ENCODE measurements at places on chromosomes 2 and 18.

DNA sequence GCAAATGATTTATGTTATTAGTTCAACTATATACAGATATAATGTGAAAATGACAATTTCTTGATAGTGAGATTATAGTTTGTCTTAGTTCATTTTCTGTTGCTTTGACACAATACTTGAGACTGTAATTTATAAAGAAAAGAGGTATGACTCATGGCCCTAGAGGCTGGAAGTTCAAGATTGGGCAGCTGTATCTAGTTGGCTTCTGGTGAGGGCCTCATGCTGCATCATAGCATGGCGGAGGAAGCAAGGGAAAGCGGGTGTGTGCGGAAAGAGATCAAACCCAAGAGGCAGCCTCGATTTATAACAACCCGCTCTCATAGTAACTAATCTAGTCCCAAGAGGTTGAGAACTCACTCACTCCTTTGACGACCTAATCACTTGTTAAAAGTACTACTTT lies 11.4 kb downstream of the PLEKHA3 start:
- no peak for DNase-seq

DNA sequence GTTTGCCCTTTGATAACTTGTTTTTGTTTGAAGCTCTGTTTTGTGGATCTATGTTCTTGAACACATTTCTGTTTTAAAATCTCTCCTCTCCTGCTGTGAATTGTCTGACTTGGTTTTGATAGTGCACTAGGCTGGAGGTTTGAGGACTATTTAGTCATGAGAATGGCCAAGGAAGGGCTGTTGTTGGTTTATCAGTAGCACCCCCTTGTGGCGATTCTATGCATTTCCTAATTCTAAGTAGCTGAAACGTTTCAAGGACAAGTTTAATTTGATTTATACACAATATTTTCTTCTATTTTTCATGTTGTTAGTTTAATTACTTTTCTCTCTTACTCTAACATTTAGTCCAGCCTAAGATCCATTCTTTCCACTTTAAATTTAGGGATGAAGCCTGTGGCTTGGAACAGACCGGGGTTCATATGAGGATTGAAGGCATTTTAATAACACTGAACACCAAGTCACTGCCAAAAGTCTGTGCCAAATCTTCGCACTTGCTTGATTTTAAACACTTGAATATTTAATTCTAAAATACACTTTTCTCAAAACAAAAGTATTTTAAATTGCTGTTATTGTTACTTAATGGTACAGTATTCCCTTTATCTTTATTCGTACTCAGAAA lies 166.0 kb downstream of the SOCS6 start:
- DNase-seq, result peak; percentile 34

- DNase-seq, result no peak
Measured at GRCh38 chr2:186639939-186640338, 50.1 kb downstream of the ITGAV start.

GRCh38 chr2:28366496-28367282 lies 26.0 kb upstream of the FOSL2 start:
- DNase-seq, result peak; percentile 41

DNA sequence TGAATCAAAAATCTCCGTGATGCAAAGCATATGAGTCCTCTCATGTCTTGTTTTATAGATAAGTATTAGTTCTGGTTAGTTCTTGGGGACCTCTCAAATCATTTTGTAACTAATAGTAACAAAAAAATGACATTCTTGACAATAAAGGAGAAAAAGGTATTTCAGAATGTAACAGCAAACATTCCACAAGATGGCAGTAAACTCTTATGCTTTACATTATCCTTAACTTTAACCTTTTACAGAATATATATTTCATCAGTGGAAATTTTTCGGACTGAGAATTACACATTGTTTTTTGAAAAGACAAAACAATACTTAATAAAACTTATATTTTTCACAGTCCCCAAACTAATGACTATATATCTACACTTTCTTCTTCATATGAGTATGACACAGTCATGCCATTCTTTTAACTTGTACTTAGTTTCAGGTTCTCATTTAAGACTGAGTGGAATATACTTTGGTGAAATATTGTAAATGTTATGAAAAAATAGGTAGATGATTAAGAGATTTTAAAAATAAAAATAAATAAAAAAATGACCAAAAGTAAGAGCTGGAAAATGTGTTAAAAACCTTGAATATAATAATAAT lies 142.9 kb upstream of the NXPH2 start:
- no peak for DNase-seq

- DNase-seq, result no peak
Measured at GRCh38 chr2:60371681-60372080, 181.8 kb downstream of the BCL11A start.

GRCh38 chr18:22194151-22194598 lies 24.8 kb downstream of the GATA6 start:
- DNase-seq, result peak; percentile 18

GRCh38 chr2:222057347-222058073 lies 241.3 kb downstream of the PAX3 start:
- no peak for DNase-seq

DNA sequence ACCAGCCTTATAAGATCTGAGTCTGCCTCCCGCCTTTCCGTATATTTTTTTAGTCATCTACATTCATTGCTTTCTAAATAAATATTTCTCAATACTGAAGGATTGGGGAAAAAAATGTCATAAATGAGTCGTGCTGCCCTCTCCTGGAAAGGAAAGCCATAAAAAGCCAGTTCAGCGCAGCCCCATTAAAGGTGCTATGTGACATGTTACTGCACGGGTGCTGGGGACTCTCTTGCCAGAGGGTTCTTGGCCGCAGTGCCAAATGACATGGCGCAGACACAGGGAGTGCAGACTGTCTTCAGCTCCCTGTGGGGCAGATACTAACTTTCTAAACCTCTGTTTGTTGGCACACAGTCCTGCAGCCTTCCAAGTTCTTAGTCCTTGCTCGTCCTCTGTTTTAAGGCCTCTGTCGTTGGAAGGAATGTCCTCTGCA lies 53.7 kb upstream of the MAP3K20 start:
- peak; percentile 21 for DNase-seq

DNA sequence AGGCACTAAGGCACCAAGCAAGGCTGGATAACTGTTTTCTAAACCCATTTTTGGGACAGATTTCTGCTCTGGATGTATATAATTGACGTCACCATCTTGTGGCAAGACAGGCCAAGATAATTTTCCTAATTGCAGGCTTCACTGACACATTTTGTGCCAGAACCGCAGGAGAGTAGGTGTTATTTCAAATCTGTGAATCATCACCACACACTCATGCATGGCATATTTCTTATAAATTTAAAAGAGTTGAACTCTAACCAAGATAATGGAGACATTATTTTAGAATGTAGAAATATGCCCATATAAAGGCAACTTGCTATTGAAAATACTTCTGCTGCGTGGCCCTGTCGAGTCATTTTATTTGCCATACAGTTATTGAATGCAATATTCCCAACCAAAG lies 68.3 kb upstream of the ACYP2 start:
- DNase-seq, result no peak

GRCh38 chr2:177188482-177189469 lies 23.8 kb upstream of the HNRNPA3 start:
- no peak for DNase-seq

DNA sequence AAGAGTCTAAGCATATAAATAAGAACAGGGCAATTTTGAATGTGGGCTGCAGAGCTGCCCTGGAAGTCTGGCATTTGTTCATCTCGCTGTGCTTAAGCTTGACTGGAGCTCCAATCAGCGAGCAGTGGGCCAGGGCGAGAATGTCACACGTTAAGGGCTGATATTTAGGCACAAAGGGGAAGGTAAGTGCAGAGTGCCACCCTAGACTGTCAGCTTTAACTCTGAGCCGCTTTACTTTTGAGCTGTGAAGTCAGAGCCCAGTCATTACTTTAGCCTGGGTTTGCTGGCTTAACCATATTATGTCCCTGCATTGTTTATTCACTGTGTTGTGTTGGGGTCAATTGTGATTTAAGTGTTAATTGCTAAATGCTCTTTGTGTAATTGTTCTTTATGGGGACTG lies 236.1 kb upstream of the SIX3 start:
- no peak for DNase-seq

DNA sequence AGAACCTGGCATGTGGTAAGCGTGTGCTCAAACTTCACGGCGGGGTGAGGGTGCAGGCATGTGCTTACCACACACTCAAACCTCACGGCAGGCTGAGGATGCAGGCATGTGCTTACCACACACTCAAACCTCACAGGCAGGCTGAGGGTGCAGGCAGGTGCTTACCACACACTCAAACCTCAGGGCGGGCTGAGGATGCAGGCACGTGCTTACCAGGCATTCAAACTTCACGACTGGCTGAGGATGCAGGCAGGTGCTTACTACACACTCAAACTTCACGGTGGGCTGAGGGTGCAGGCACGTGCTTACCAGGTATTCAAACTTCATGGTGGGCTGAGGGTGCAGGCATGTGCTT lies 105.0 kb upstream of the ALKAL2 start:
- no peak for DNase-seq

DNA sequence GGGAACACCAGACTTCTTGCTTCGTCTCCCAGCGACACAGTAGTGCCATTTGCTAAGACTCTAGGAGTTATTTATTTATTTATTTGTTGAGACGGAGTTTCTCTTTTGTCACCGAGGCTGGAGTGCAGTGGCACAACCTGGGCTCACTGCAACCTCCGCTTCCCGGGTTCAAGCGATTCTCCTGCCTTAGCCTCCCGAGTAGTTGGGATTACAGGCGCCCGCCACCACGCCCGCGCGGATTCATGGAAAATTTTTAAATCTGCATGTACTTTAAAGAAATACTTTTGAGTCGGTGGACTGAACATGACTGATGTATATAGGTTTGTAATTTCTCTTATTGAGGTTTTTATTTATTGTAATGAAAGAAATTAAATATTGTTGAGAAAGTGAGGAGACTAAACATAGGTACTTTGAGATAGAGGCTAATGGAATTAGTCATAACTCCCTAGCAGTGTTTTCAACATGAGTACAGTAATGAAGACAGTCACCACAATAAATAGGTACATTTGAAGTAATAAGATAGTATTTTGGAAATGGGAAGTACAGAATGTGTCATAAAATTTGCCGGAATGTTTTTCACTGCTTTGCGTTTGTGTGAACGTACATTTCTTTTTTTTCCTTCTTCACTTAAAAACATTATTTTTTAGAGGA lies 983 bp downstream of the MTX2 start:
- no peak for DNase-seq

DNA sequence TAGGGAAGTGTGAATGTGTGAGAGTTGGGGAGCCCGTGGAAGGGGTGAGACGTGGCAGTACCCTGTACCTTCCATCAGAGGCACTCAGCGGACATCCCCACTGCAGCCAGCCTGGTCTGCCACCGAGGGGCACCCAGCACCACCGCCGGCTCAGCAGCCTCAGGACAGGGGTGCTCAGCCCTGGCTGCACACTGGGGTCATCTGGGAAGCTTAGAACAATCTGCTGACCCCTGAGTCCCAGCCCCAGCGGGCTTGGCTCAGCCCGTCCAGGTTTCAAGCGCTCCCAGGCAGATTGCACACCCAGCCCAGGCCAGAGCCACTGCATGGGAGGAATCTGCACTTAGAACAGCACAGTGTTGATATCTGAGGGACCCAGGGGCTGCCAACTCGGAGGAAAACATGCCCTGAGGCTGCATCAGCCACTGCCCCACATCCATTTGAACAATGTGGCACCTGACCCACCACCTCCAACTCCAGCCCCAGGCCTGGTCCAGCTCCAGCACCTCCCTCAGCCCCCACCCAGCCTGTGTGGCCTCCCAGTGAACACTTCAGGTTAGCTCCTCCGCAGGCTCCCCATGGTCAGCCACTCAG lies 147.1 kb upstream of the OTOS start:
- DNase-seq, result no peak

- DNase-seq, result no peak
Measured at GRCh38 chr2:27959496-27959895, 69.0 kb downstream of the BABAM2 start.

- DNase-seq, result no peak
Measured at GRCh38 chr18:49734836-49735235, 78.5 kb downstream of the ACAA2 start.

DNA sequence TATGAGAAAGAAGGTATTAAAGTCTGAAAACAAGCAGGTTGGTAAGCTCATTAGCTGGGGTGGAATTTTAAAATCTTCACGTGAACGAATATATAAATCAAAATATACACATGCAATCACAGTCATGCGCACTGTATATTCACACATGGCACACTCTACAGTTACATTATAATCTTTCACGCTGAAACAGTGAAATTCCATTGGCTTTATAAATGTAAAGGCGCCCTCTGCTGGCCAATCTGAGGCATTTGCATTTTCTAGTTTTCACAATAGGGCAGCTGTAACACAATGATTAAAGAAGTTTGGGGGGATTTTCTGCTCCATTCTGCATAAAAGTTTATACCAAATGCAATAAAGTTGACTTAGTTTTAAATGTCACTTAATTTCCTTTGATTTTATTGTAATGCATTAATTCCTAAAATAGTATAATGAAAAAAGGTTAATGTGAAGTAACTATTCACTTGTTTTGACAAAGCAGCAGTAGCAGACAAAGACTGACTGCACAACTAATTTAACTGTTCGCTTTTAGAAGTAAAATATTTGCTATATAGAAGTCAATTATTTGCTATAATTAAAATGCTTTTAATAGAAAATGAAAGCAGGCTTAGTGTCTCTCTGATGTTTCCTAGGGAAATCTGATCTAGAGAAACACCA lies 17.2 kb downstream of the IFIH1 start:
- peak; percentile 12 for DNase-seq

GRCh38 chr2:36477746-36478145 lies 120.2 kb downstream of the FEZ2 start:
- no peak for DNase-seq

GRCh38 chr2:105443617-105444598 lies 45.1 kb upstream of the FHL2 start:
- DNase-seq, result no peak

- no peak for DNase-seq
Measured at GRCh38 chr2:212416086-212416485, 122.5 kb downstream of the ERBB4 start.

GRCh38 chr2:168119515-168120141 lies 127.8 kb downstream of the STK39 start:
- peak; percentile 27 for DNase-seq

DNA sequence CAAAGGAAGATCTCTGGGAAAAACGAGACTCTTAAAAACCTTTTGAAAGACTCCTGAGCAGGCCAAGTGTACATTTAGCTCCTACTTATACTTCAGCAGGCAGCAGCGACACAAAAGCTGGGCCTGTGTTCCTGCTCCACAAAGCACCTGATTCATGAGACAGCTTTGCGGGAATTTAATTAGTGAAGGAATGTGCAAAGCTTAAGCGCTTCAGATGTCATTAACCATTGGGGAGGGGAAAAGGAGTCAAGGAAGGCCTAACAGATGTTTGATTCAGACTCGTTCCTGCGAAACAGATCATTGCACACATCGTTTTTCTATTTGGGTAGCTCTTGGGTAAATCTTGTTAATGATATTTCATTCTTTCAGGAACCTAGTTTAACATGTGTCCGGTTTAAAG lies 125.9 kb downstream of the MAIP1 start:
- DNase-seq, result no peak

DNA sequence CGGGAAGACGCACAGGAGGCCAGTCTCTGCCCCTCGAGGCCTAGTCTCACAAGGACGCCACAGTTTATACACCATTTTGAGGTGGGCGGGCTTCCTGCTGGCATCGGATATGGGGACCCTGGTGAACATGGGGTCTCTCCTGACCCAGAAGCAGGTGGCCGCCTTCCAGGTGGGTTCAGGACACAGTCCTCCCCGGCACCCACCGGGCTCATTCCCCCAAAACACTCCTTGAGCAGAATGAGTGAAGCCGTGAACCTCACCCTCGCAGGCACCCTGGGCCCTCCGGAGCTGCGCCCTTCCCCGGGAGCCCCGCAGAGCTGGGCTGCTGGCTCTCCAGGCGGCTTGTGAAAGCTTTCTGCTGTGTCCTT lies 6.5 kb downstream of the NFATC1 start:
- no peak for DNase-seq

GRCh38 chr2:187552828-187553681 lies 1.2 kb downstream of the TFPI start:
- no peak for DNase-seq
